PC-3 (cell line): ENCODE measurements at places on chromosomes 6 and 20. TPM values are rescaled to one million over a fixed set of nuclear protein-coding genes. Genes with fewer than 3 reads are reported as not detected.

DNA sequence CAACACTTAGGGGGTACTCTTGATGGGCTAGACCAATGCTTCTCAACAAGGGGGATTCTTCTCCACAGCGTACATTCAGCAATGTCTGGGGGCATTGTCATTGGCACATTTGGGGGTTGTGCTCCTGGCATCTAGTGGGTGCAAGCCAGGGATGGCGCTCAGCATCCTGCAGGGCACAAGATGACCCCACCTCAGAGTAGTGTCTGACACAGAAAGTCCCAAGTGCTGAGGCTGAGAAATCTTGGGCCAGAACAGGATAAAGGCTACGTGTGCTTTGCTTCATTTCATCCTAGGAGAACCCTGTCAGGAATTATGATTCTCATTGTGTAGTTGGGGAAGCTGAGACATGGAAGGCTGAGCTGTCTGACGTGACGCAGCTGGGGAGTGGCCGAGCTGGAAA, 298.6 kb downstream of the CDH26 start:
- no peak for DNase-seq

GRCh38 chr6:169986848-169987498, 235.6 kb downstream of the ERMARD start:
- no peak for DNase-seq

- no peak for DNase-seq
Observed at GRCh38 chr6:16137451-16137801, 8.5 kb downstream of the MYLIP start.

DNA sequence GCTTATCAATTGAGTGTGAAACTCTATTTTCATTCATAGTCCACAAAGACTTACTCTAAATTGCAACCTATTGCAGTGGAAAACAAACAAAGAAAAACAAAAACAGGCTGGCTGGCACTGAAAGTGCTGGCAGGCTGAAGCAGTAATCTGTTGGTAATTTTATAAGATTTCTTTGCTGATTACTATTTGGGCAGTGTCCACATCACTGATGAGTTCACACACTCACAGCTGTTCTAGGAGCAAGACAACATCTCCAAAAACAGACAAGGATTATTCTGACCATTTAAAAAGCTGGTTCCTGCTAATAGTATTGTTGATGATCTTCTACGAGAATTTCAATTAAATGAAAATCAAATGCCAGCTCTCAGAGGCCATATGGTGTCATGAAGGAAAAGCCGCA, 26.9 kb downstream of the MARCKS start:
- DNase-seq, result no peak

DNA sequence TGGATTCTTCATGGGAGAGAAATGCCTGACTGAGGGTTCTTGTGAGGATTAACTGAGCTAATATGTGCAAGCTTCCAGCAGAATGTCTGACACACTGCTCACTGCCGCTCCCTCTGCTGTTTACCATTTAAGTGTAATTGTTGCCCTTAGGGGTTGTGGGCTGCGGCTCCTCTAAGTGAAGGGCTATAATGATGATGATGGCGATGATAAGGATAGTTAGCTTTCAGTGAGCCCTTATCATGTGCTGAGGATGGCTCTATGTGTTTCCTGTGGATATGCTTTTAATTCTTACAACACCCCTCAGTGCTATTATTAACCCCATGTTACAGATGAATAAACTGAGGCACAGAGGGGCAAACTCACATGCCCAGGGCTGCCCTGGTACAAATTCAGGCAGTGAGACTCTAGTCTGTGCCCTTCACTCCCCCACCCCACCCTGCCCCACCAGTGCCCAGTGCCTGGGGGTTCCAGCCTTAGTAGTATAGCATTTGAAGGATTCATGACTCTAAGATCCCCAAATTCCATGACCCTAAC, 33.4 kb downstream of the TGM2 start:
- DNase-seq, result peak; percentile 53

GRCh38 chr6:54935739-54936138, 89.2 kb downstream of the FAM83B start:
- DNase-seq, result peak; percentile 95

- no peak for DNase-seq
Observed at GRCh38 chr20:52924411-52925271, 47.5 kb upstream of the TSHZ2 start.

GRCh38 chr6:115977220-115977619, 83.5 kb downstream of the FRK start:
- DNase-seq, result no peak

DNA sequence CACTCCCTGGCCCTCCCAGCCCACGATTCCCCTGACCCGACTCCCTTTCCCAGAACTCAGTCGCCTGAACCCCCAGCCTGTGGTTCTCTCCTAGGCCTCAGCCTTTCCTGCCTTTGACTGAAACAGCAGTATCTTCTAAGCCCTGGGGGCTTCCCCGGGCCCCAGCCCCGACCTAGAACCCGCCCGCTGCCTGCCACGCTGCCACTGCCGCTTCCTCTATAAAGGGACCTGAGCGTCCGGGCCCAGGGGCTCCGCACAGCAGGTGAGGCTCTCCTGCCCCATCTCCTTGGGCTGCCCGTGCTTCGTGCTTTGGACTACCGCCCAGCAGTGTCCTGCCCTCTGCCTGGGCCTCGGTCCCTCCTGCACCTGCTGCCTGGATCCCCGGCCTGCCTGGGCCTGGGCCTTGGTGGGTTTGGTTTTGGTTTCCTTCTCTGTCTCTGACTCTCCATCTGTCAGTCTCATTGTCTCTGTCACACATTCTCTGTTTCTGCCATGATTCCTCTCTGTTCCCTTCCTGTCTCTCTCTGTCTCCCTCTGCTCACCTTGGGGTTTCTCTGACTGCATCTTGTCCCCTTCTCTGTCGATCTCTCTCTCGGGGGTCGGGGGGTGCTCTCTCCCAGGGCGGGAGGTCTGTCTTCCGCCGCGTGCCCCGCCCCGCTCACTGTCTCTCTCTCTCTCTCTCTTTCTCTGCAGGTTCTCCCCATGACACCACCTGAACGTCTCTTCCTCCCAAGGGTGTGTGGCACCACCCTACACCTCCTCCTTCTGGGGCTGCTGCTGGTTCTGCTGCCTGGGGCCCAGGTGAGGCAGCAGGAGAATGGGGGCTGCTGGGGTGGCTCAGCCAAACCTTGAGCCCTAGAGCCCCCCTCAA, at the start of gene LTA:
LTA (plus strand) TSS at position 249 of the 871 bp plus-strand sequence; CDS start at position 703, 454 bp downstream.
- no peak for DNase-seq

DNA sequence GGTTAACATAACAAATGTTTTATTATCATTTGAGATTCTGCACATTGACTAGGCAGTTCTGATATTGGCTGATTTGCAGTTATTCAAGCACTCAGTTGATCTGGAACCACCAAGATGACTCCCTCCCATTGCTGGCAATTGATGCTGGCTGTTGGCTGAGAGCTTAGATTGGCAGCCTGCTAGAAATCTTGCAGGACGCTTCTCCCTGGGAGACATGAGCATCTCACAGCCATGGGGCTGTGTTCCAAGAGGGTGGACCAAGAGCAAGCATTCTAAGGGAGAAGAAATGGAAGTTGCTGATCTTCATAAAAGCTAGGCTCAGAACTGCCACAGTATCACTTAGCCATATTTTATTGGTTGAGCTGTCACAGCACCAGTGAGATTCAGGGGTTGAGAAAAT, 233.4 kb upstream of the ID4 start:
- DNase-seq, result no peak

GRCh38 chr6:167840160-167840525, 13.4 kb downstream of the AFDN start:
- no peak for DNase-seq

GRCh38 chr6:118367314-118367713, 180.8 kb upstream of the PLN start:
- no peak for DNase-seq

- DNase-seq, result no peak
Observed at GRCh38 chr6:135567375-135568083, 70.0 kb upstream of the AHI1 start.

DNA sequence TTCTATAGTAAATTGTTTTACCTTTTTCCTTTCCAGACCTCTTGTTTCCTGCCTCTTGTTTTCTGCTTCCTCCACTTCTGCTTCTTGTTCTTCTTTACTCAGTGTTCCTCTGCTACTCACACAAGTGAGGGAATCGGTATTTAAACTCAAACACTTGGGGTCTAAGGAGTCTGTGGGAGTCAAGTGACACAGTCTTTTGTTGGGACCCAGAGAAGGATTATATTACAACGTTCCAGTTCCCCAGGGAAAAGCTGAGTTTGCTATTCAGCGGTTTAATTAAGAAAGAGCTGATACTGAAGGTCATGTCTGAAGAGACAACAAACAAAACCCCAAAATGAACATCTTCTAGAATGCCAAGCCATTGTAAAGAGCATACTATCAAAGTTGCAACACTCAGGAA, 107.8 kb upstream of the CITED2 start:
- no peak for DNase-seq

GRCh38 chr6:108163267-108163643, 2.6 kb upstream of the NR2E1 start:
- DNase-seq, result peak; percentile 11

DNA sequence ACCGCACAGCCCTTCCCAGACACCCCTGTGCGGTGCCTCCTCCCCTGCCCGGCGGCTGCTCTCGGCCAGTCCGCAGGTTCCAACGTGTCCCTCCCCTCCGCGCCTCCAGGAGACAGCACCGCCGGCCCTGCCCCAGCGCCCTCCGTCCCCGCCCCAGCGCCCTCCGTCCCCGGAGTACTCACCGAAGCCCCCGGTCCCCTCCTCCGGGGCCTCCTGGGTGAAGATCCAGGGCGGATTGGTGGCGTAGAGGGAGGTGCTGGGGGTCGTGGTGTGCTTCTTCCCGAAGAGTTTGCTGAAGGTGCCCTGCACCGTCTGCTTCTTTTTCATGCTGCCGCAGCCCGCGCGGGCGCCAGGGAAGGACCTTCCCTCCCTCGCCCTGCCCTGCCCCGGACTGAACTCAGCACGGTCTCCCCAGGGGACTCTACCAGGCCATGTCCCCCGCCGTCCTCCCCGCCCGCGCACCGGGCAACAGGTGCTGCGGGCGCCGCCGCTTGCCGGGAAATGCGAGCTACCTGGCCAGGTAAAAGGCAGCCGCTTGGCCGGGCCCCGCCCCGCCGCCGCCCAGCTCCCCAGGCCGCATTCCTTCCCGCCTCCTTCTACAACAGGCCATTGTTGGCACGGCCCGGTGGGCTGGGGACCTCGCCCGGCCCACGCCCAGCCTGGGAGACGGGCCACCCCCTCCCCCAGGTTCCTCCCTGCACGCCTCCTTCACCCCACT, at the start of gene C6orf132:
C6orf132 (minus strand) TSS at position 503 of the 718 bp plus-strand sequence; CDS start at position 327, 176 bp downstream.
- DNase-seq, result peak; percentile 77

DNA sequence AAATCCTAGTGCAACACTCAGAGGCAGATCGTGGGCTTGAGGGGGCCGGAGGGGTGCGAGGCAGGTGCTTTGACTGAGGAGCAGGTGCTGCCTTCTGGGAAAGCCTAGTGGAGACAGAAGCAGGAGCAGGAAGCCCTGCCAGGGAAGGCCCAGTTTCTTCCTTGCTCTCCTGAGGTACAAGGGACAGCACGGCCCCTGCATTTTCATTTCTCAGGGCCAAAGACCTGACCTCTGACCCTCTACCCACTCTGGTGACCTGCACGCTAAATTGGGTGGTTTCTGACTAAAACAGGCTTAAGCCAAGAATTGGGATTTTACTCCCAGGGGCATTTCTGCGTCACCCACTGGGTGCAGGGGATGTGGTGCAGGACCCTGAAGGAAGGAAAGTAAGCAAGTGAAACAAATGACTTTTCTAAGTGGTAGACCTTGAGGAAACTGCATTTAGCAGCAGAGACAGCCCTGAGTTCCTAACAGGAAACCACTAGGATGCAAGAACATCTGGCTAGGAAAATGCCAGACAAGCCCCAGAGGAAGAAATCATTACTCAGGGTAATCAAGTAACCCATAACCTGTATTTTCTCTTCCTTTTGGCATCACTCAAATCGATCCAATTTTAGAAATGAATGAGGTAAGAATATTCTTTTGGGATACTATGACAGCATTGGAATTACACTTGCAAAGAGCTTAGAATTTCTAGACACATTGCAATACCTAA, 141.7 kb downstream of the CD164 start:
- no peak for DNase-seq

GRCh38 chr6:117288083-117288715, 22.8 kb downstream of the VGLL2 start:
- DNase-seq, result no peak

- no peak for DNase-seq
Observed at GRCh38 chr6:144315226-144315980, 30.3 kb downstream of the UTRN start.

- DNase-seq, result no peak
Observed at GRCh38 chr6:127177923-127178231, 59.4 kb downstream of the RSPO3 start.

- DNase-seq, result no peak
Observed at GRCh38 chr6:52555518-52556233, 21.2 kb downstream of the TRAM2 start.

DNA sequence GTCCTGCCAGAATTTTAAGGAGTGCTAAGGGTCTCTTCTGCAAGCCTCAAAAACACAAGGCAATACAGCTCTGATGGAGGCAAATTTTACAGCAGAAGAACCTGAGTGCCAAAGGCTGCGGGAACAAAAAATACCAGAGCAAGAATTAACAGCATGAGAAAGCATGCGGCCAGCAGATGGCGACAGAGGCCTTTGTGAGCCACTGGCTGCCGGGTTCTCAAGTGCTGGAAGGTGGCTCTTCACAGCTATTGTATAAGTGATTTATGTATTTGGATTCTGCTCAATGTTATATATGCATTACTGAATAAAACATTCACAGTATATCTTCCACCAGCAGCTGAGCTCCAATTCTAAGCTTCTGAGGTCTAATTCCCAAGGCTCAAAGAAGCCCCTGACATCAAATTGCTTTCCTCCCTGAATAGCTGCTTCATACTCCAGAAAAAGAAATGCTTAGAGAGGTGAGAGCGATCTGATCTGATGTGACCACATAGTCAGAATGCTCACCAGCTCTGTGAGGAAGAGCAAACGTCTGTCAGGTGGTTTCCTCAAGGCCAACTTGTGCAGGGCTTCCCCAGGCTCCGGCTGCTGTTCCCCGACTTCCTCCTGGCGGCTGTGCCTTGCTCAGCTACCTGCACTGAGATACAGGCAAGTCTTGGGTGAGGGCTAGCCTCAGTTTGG, 58.6 kb downstream of the PPP1R3G start:
- DNase-seq, result peak; percentile 87

DNA sequence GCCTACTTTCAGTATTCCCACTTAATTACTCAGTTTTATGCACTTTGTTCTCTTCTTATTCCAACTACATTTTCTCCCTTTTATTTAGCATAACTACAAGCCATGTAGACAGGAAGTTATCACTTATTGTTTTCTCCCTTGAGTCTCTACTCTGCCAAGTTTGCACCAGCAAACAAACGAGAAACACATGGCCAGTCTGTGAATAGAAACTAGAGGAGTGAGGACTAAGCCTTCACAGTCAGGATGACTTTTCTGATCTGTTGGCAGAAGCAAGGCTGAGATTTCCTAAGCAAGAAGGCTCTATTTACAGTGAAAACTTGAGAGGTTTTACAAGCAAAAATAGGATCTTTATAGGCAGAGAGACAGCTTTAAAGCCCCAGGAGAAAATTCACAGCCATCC, 69.8 kb upstream of the TINAG start:
- peak; percentile 14 for DNase-seq

The IMPG1 gene
- total RNA-seq, result not detected in 2 replicates

The IL17F gene
- not detected in 2 replicates for total RNA-seq

The GABRR1 gene
- total RNA-seq, result not detected in 2 replicates

The MUC22 gene
- 0.06 TPM in 1 of 2 replicates, not detected in the other for total RNA-seq

The FLRT3 gene
- total RNA-seq, result 2.6 and 2.8 TPM in 2 replicates

The SESN1 gene
- 3.4 and 3.5 TPM in 2 replicates for total RNA-seq

The CALHM6 gene
- total RNA-seq, result not detected in 2 replicates

The HFE gene
- total RNA-seq, result not detected in 2 replicates

The BMP5 gene
- not detected in 2 replicates for total RNA-seq

The ELOVL5 gene
- 57.2 and 62.7 TPM in 2 replicates for total RNA-seq

The AGER gene
- 2.0 and 5.0 TPM in 2 replicates for total RNA-seq
